Activated T-cell treated with anti-CD3 and anti-CD28 coated beads for 1 hour (primary cell): ENCODE measurements at places on chromosomes 13 and 19.

- DNase-seq = no peak
Measured at GRCh38 chr13:23739596-23739995, 149.6 kb downstream of the MIPEP start.

DNA sequence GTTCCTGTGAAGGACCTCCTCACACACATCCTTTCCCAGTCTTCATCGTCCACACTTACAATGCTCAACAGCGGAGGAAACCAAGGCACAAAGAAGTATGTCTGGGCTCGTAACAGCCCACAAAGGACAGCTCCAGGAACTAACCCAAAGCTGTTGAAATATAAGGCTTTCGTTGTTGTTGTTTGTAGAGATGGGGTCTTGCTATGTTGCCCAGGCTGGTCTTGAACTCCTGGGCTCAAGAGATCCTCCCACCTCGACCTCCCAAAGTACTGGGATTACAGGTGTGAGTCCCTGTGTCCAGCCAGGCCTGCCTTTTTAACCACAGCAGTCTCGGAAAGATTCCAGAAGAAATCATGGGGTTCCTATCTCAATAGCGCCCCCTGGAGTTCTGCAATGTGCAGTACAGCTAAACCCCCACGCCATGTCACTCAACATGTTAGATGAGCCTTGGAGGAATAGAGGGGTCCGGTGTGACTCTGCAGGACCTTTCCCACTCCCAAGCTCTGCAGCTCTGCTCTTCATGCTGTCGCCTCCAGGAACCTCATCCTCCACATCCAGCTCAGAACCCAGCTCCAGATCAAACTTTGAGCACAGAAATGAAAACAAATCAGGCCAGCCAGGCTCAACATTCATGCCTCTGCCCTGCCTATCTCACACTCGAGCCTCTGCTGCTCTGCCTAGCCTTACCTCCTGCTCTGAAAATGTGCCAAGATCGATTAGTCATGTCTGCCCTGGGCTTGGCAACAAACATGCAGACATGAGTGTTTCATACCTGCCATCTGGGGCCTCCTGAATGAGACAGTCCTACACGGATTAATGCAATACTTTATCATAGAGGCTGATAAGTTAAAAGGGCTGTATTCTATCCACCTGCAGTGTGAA lies 7.5 kb downstream of the PLA2G4C start:
- peak; percentile 14 for DNase-seq

DNA sequence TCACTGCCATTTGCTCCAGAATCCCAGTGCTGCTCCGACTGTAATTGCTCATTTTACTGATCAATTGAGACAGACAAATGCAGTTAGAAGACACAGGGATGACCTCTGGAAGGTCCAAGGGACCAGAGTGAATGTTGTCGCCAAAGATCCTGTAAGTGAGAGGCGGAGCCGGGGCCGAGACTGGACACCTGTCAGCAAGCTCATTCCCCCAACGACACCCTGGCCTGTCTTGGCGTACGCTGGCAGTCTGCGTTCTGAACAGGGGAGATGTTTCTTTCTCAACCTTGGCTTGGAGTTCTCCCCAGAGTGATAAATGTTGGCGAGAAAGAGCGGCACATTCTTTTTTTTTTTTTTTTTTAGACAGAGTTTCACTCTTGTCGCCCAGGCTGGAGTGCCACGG lies 24.2 kb downstream of the GADD45B start:
- DNase-seq = no peak

- no peak for DNase-seq
Measured at GRCh38 chr19:55275851-55276719, 3.8 kb downstream of the HSPBP1 start.

GRCh38 chr19:2080336-2080988 lies 15.7 kb downstream of the MOB3A start:
- no peak for DNase-seq

DNA sequence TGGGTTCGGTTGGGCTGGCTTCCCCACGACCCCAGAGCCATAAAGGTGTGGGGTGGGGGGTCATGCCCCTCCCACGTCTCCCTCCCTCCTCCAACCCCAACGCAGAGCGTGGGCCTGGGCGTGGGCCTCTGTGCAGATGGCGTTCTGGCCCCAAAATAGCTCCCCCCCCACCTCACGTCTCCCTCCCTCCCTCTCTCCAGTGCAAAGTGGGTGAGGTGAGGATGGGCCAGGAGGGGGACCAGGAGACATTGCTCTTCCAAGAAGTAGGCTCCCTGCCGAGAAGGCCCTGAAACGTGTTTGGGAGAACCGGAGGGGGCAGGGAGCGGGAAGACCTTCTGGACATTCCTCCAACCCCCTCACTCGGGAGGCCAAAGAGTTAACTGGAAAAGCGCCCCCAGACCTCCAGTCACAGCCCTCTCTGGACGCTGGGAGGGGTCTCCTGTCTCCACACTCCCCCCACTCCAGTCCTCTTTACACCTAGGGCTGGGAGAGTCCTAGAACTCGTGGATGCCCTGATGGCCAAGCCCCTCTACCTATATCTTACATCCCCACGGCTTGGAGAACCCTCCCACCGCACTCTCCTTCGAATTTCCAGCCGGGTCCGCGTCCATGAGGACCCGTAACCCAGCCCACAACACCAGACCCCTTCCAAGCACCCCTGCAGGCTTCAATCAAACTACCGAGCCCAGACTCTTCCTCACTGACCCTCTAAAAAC lies 855 bp downstream of the UNC13A start:
- no peak for DNase-seq

- peak; percentile 98 for DNase-seq
Measured at GRCh38 chr19:38849860-38850435, at the start of gene HNRNPL. HNRNPL (minus strand) TSS chr19:38849986; CDS start chr19:38849966, 20 bp downstream.

GRCh38 chr13:25887962-25888655 lies 163.7 kb downstream of the SHISA2 start:
- DNase-seq = no peak

GRCh38 chr13:98917116-98917515 lies 60.7 kb downstream of the DOCK9 start:
- no peak for DNase-seq

- DNase-seq = peak; percentile 48
Measured at GRCh38 chr19:10654610-10655456, 687 bp downstream of the ILF3 start.

DNA sequence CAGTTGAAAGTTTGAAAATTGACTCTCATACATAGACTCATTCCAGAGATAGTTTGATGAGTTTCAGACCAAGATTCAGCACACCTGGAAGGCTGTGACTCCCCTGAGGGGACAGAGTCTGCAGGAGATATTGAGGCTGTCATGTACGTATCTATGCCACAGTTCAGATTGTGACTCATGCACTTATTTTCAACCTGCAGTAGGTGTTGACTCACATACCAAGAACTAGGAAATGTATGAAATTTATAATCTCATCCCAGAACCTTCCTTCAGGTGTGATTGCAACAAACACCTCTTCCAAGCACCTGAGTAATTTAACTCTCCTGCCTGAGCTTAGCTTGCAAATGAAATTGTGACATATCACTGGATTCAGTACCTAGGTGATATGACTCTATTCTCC lies 64.4 kb upstream of the ZNF43 start:
- DNase-seq = no peak

GRCh38 chr19:49718511-49718910 lies 27.6 kb downstream of the CPT1C start:
- DNase-seq = no peak
